Amniotic epithelial cell (primary cell): ENCODE measurements at places on chromosomes 6 and 20.
A peak's percentile ranks its signal among the peaks of the same experiment; 100 is the strongest.

DNA sequence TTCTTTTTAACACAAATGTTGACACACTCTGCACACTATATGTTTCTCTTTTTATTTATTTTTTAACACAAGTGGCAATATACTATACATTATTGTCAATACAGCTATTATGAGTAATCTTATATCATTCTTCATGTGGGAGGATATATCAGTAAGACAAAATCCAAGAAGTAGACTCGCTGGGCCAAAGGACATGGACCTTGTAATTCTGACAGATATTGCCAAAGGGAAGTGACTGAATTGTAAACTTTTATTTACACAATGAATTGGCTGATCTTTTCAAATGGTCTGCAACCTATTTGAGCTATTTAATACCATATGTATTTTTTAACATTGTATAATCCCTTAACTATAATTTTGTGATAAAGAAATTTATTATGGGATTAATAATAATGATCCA, 56.0 kb downstream of the CCDC170 start:
- DNase-seq = no peak

DNA sequence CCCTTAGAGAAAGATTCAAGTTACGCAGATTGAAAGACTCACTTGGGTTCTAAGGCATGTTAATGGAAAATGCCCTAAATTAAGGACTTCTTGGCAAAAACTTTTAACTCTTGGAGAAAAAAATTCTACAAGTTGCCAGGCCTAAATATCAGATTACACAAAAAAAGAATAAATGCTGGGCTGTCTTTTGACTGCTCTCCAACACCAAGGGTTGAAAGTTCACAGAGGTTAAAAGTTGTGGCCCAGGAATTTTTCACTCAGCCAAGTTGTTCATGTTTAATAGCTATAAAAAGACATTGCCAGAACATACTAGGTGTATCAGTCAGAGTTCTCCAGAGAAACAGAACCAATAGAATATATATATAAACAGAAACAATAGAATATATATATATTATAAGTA, 268.4 kb upstream of the PRND start:
- no peak for DNase-seq

- DNase-seq = no peak
Observed at GRCh38 chr6:1726341-1726768, 116.6 kb downstream of the FOXC1 start.

GRCh38 chr6:38573801-38574395, 65.8 kb downstream of the BTBD9 start:
- DNase-seq = peak; percentile 65

DNA sequence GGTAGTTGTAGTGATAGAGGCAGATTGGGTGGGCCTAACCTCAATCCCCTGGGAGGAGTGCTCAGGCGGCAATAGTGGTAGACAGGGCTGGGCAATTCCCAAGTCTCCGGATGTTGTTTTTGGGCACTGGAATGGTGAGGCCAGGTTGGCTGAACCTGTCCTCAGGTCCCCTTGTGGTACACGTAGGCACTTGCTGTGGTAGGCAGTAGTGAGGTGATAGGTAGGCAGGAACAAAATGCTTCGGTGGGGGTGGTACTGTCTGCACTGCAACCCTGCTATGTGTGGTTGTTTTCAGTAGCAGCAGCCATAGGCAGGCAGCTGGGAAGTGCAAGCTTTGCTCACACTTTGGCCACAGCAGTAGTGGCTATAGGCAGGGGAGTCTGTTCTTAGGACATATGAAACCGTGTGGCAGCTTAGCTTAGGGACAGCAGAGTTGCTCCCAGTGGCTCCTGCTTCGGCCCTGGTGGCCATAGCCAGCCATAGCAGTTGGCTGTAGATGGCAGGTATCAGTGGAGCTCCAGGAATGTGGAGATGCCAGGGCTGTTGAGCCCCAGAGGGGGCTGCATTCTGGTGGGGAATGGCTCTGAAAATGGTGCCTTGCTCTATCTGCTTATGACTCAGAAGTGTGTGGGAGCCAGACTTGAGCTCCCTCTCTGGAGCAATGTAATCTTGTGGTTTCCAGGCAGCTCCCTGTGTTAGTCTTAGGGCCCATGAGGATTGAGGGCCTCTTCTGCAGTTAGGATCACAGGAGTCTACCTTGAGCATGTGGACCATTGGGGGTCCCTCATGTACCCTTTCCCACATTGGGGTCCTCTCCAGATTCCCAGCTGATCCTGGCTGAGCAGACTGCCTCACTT, 241.8 kb upstream of the BMP2 start:
- DNase-seq = peak; percentile 80

DNA sequence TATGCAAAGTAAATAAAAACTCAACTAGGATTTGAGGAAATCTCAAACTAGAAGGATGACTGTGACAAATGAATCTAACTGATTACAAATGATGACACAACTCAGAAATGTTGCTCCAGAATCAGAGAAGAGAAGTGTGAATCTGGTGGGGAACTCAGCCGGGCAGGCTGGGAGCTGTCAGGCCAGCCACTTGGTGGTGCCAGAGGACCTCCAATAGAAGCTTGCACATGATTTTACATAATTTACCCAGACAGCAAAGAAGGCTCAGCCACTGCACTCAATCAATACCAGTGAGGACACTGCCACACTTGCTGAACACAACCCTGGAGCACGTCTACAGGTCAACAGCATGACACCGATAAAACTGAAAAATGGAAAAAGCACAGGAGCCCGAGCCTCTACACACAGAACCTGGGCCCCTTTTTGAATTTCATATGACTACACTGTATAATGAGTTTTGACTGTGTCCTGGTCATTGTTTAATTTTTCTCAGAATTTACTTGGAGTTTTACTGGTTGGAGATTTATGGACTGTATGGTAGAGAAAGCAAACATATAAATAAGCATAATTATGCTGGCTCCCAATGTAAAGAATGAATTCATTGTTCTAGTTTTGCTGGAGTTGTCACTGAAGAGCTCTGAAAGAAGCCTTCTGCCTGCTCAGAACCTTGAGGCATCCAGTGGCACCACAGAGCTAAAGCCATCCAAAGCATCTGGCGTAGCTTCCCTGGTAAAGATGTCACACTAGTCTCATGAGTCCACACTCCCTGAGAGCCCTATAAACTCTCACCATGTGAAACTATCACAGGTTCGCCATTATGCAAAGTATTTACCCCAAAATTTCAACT, 296.5 kb downstream of the THBS2 start:
- DNase-seq = peak; percentile 77

GRCh38 chr6:151111670-151112069, 128.1 kb upstream of the AKAP12 start:
- no peak for DNase-seq

- DNase-seq = peak; percentile 57
Observed at GRCh38 chr6:74805916-74806696, 399.7 kb downstream of the COL12A1 start.

- DNase-seq = no peak
Observed at GRCh38 chr6:94478133-94479005, 1059.0 kb upstream of the EPHA7 start.

- DNase-seq = no peak
Observed at GRCh38 chr6:88612631-88613030, 350.8 kb downstream of the RNGTT start.

DNA sequence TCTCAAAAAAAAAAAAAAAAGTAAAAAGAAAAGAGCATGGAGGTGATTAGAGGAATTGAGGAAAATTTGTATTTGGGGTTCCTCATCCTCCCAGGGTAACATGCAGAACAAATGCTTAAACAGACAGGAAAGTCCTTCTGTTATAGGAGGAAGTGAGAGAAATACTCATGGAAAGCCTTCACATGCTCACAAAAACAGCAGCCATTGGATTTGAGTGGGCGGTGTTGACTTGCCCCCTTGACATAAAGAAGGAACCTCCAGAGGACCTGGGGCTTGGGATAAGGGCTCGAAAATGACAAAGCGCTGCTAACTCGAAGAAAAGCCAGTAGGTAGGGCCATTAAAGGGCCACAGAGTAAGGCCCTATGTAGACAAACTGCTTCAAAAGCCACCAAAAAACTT, 17.5 kb upstream of the SAMHD1 start:
- DNase-seq = no peak

GRCh38 chr6:139395891-139396301, 21.4 kb upstream of the CITED2 start:
- DNase-seq = no peak

DNA sequence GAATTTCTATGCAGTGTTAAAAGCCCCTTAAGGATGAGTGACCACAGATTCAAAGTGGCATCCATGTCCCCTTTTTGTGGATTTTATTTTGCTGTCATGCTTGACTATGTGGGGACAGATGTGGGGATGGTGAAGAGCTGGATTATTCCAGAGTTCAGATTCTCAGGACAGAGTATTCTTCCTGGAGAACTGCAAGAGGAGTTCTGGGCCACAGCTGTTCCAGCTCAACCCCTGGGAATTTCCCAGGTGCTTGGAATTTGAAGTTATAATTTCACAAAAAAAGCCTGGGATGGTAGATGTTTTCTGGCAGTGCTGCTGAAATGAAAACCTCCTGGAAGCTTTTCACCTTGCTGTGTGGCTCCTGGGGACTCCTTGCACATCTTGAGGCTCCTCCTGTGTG, 671.8 kb upstream of the MARCKS start:
- DNase-seq = no peak
